Thymus (tissue), 14 donors: ENCODE measurements at places on chromosomes 2 and 18.

DNA sequence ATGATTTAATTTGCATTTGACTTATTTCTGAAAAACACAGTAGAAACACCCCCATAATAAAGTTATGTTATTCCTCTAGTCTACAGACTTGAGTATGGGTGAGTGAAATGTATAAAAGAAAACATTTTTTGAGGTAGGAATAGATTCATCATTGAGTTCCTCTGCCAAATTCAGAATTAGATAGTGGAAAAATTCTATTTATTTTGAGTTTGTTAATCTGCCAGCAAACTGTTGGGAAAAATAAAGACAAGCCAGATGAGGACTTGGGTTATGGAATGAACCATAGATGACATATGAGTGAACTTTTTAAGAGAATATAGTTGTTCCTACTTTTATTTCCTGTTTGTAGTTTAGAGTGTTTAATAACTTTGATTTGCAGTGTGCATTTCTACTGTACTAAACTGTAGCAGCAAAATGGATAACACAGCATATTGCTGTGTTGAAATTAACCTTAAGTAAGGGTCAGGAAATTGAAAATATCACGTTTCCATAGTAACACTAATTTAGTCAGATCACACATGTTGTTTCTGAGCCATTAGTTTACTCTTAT, 35.6 kb upstream of the PNPT1 start:
- H3K4me3 ChIP-seq, result no peak overlapping the region
- H3K27ac ChIP-seq, result no peak overlapping the region
- no peaks in the 10 kb centered on the region for H3K27me3 ChIP-seq
- no peaks in the 10 kb centered on the region for H3K4me1 ChIP-seq

GRCh38 chr18:9810299-9810698, 75.5 kb upstream of the TXNDC2 start:
- H3K4me3 ChIP-seq, result no peak overlapping the region
- no peaks in the 10 kb centered on the region for H3K27me3 ChIP-seq
- H3K27ac ChIP-seq, result no peak overlapping the region
- H3K4me1 ChIP-seq, result no peaks in the 10 kb centered on the region

GRCh38 chr2:151193576-151193975, 68.1 kb downstream of the RBM43 start:
- H3K4me1 ChIP-seq, result no peaks in the 10 kb centered on the region
- H3K27ac ChIP-seq, result no peak overlapping the region
- no peaks in the 10 kb centered on the region for H3K27me3 ChIP-seq
- no peak for DNase-seq

DNA sequence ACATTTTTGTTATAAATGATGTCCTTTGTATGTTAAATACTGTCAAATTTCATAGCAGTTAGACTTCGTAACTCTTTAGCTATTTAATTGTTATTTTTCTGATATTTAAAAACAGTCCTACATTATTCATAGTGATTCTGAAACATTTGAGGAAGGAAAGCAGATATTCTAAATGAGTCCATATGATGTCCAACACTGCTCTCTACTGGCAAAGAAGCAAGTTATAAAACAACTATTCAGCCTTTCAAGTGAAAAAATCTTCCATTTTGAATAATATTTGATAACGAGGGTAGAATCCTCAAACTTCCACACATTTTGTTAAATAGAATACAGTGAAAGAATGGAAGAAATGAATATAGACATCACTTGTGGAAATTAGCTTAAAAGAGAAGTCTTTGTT, 220.8 kb downstream of the GULP1 start:
- H3K36me3 ChIP-seq, result no peaks in the 10 kb centered on the region
- H3K4me3 ChIP-seq, result no peak overlapping the region
- H3K27ac ChIP-seq, result no peak overlapping the region

GRCh38 chr2:234468503-234468902, 28.4 kb downstream of the ARL4C start:
- peaks cover 40% of the 10 kb centered on the region for H3K4me1 ChIP-seq
- H3K27me3 ChIP-seq, result no peaks in the 10 kb centered on the region
- H3K36me3 ChIP-seq, result no peaks in the 10 kb centered on the region
- no peak for DNase-seq

- H3K27me3 ChIP-seq, result no peaks in the 10 kb centered on the region
- no peak overlapping the region for H3K4me3 ChIP-seq
- H3K27ac ChIP-seq, result no peak overlapping the region
- no peaks in the 10 kb centered on the region for H3K4me1 ChIP-seq
- no peak for DNase-seq
Observed at GRCh38 chr2:67057901-67058703, 339.0 kb upstream of the ETAA1 start.

DNA sequence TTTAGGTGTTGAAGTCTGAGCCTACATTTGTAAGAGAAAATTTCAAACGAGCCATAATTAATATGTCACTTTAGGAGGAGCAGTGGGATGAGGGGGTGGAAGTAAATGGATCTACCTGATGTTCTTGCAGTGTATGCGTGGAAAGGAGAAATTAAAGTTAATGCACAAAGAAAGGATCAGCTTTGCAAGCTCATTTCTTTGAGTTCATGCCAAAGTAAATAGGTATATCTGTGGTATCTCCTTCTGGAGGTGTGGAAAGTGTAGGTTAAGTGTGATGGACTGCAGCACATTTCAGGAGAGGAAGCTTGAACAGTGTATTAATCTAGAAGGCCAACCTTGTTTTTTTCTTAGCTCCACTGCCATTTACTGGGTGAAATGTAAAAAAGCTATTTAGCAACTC, 307.5 kb upstream of the ZEB2 start:
- H3K4me3 ChIP-seq, result no peak overlapping the region
- H3K27ac ChIP-seq, result no peak overlapping the region
- no peaks in the 10 kb centered on the region for H3K4me1 ChIP-seq
- H3K36me3 ChIP-seq, result no peaks in the 10 kb centered on the region

DNA sequence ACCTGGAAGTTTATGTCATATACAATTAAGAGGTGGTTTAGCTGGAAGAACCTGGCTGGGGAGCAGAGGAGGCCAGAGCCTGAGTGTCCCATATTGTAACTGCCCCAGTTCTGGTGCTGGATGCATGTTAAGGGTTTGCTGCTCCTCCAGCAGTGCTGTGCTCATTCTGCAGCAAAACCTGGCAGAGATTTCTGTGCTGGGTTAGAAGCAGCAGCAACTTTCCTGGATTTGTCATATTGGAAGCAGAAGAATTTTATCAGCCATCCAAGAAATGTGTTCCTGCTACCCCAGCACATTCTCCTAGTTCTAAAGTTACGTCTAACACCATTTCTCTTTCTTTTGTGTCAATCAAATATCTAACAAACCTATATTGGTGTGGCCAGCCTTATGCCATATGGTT, 284.1 kb downstream of the TDRD15 start:
- H3K4me1 ChIP-seq, result no peaks in the 10 kb centered on the region
- H3K36me3 ChIP-seq, result no peaks in the 10 kb centered on the region
- no peak for DNase-seq
- no peaks in the 10 kb centered on the region for H3K27me3 ChIP-seq
- H3K27ac ChIP-seq, result no peak overlapping the region
- no peak overlapping the region for H3K4me3 ChIP-seq

GRCh38 chr18:48934415-48934722, 16.4 kb downstream of the SMAD7 start:
- H3K4me1 ChIP-seq, result peaks cover 13% of the 10 kb centered on the region
- no peaks in the 10 kb centered on the region for H3K36me3 ChIP-seq
- H3K27ac ChIP-seq, result peak overlapping the region; percentile 22
- no peak for DNase-seq

DNA sequence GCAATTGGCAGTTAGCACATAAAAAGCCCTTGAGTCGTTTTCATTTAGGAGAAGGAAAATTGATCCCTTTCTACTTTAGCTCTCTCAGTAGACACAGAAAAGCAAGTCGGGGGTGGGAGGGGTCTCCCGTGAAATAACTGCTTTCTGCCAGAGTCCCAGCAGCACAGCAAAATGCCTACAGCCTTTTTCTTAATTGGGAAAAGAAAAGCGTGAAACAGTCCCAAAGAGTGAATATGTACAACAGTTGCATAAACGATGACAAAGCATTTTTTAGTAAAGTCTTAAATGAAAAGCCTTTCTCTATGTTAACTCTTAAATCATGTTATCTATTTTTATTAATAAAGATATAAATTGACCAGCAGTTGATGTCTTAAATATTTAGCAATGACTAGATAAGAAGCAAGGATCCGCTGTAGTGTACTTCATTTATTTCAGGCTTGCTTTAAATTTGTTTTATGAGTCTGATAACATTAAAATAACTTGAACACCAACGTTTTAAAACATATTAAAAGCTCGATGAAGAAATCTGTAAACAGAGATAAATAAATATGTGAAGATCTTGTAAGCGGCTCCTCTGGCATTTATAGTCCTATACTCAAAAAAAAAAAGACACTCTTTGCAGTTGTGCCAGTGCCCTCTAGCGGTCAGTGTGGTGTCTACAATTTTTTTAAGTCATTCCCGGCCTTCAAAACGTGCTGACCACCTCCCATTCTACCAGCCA, 42.3 kb upstream of the ATIC start:
- H3K4me3 ChIP-seq, result no peak overlapping the region
- no peak overlapping the region for H3K27ac ChIP-seq
- no peaks in the 10 kb centered on the region for H3K4me1 ChIP-seq
- H3K27me3 ChIP-seq, result no peaks in the 10 kb centered on the region
- DNase-seq, result peak; percentile 43

GRCh38 chr2:84175340-84175739, 283.7 kb downstream of the SUCLG1 start:
- no peak overlapping the region for H3K4me3 ChIP-seq
- DNase-seq, result no peak
- no peak overlapping the region for H3K27ac ChIP-seq
- H3K36me3 ChIP-seq, result no peaks in the 10 kb centered on the region

DNA sequence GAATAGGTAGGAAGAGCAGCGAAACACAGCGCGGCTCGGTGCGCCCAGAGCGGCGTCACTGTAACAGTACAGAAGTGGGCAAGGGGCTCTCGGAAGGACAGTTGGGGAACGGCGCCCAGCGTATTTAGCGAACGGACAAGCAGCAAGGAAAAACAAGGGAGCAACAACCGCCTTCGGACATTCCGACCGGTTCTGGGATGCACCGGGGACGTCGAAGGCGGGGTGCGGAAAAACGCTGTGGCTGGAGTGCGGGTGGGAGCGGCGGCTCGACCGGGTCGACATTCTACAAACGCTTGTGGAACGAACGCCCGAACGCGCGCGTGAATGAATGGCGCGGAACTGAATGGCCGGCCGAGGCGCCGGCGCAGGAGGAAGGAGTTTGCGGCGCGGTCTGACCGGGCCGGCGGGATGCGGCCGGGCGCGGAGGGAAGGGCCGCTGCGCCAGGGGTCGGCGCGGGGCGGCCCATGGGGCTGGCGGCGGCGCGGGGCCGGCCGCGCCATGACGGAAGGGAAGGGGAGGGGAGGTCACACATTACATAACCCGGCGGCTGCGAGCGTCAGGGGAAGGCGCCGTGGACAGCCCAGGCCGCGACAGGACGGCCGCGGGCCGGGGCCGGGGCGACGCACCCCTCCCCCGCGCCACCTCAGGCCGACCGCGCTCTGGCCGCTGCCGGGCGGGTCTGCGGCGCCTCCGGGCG, 605 bp downstream of the REV1 start:
- no peaks in the 10 kb centered on the region for H3K36me3 ChIP-seq
- H3K27ac ChIP-seq, result peak overlapping the region; percentile 22
- peaks cover 14% of the 10 kb centered on the region for H3K4me1 ChIP-seq
- peak overlapping the region; percentile 98 for H3K4me3 ChIP-seq
- DNase-seq, result no peak

DNA sequence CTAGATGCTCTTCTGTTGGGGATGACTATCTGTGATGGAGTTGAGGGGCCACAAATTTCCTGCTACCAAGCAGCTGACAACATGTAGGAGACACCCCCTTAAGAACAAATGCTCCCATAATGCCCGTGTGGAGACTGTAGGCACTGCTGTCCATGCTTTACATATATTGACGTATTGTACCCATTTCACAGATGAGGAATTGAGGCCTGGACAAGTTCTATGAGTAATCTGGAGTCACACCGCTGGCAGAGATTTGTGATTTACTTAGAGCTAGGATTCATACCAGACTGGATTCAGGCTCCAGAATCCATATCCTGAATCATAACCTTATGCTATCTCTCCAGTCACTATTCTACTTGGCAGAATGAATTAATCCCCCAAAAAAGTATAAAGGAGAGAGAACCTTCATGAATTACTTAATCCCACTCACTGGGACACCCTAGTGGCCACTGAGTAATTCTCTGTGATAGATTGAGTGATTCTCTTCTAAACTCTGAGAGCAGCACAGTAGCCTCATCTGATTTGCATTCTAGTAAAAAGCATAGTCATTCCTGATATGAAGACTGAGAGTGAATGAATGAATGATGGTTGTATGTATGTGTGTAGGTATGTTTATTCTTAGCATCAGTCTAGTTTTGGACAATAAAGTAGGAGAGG, 460.7 kb upstream of the MEIS1 start:
- H3K27me3 ChIP-seq, result no peaks in the 10 kb centered on the region
- H3K27ac ChIP-seq, result no peak overlapping the region

- H3K36me3 ChIP-seq, result no peaks in the 10 kb centered on the region
- no peaks in the 10 kb centered on the region for H3K4me1 ChIP-seq
- peak; percentile 33 for DNase-seq
Observed at GRCh38 chr2:119517433-119517832, 6.8 kb downstream of the SCTR start.

DNA sequence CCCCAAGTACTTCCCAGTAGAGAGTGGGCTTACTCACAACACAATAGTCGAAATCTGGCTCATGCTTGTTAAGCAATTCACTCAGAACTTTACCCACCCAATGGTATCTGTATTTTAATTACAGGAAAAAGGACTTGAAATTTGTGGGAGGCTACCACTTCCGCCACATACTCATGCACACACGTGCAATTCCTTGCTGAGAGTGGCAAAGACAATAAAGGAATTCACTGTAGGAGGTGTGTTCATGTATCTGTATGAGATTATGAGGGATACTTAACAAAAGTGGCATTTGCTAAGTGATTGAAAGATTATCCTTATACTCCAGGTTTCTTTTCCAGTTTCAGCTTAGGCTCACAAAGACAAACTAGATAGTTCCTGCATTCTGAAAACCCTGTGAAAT, 14.9 kb upstream of the LYPD6 start:
- no peak for DNase-seq
- no peaks in the 10 kb centered on the region for H3K36me3 ChIP-seq
- H3K27ac ChIP-seq, result no peak overlapping the region
- H3K4me1 ChIP-seq, result no peaks in the 10 kb centered on the region

DNA sequence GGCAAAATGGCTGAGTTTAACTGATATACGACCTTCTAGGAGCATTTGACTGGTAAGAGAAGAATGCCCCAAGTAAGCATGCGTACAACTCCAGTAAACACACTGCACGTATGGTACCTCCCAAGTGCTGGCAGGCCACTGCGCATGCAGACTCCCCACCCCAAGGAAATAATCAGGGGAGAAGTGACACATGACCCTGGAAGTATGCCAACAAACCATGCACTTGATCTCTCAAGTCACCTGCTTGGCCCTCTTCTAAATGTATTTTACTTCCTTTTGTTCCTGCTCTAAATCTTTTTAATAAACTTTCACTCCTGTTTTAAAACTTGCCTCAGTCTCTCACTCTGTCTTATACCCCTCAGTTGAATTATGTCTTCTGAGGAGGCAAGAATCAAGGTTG, 129.8 kb upstream of the COL5A2 start:
- H3K36me3 ChIP-seq, result no peaks in the 10 kb centered on the region
- no peaks in the 10 kb centered on the region for H3K27me3 ChIP-seq
- H3K27ac ChIP-seq, result no peak overlapping the region
- H3K4me1 ChIP-seq, result peaks cover 23% of the 10 kb centered on the region

GRCh38 chr2:148495586-148495985, 149.0 kb upstream of the EPC2 start:
- H3K4me3 ChIP-seq, result no peak overlapping the region
- no peaks in the 10 kb centered on the region for H3K27me3 ChIP-seq
- H3K27ac ChIP-seq, result no peak overlapping the region
- DNase-seq, result no peak
- H3K36me3 ChIP-seq, result no peaks in the 10 kb centered on the region
- H3K4me1 ChIP-seq, result no peaks in the 10 kb centered on the region
